ENCODE measurements at places on chromosomes 7 and 10.

- no peak for DNase-seq
These were observed 99.2 kb downstream of the ARID5B start for GRCh38 chr10:62000726-62001125.

- DNase-seq = no peak
These were observed 92.8 kb downstream of the PAXIP1 start for GRCh38 chr7:154910125-154910524.

DNA sequence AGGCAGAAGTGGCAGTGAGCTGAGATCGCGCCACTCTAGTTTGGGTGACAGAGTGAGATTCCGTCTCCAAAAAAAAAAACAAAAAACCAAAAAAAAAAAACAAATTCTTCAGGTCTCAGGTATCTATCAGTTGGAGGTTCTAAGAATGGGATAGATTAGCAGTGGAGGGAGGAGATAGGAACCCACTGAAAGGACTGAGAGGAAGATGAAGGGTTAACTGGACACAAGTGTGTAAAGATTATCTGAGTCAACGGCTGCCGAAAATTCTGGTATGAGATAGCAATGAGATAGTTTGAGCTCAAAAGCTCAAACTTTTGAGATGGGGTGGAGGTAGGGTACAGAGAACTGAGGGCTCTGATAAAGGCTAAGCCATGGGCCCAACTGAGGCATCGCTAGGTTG is 12.8 kb downstream of the ZNF467 start:
- DNase-seq = no peak

- peak; percentile 12 for DNase-seq
These were observed 35.9 kb downstream of the TCF7L2 start for GRCh38 chr10:112985690-112986543.

Measured in GF-D8 (cell line).